Daoy (cell line): ENCODE measurements at places on chromosomes 12 and 14. TPM values are rescaled to one million over a fixed set of nuclear protein-coding genes. Genes with fewer than 3 reads are reported as not detected.

GRCh38 chr14:32480337-32480736 is 151.2 kb downstream of the AKAP6 start:
- no peak for DNase-seq

DNA sequence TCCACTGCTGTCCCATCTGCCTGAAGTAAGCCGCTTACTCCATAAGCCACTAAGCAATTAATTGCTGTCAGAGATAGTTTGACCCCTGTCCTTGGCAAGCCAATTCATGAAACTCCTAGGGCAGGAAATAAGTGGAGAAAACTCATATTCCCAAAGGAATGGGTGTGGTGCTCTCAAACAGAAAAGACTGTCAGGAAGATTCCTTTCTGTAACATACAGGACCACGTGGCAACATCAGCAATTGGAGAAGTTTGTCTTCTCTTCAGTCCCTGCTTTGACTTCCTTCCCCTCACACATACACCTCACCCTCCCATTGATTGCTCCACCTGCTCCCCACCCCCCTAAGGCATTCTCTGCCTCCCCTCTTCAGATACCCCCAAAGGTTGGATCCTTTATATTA is 36.2 kb upstream of the MDM1 start:
- no peak for DNase-seq

C12orf50 gene
- total RNA-seq, result not detected in 2 replicates

ARF6 gene
- total RNA-seq, result 53.5 and 63.9 TPM in 2 replicates

DNA sequence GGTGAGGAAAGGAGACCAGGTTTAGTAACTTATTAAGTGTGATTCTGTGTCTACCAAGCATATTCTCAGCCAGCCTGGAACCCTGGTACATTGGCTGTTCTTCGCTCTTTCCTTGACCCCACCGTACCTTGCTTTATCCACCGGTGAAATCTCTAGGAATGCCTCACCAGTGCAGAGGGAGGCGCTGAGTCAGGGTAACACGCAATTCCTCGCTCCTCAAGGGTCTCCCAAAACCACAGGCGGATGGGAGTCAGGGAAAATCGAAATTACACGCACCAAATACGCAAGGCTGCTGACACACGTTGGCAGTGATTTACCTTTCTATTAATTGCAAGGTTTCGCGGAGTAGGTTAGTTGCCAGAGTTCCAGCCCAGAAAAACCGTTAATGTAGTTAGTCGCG is 845 bp downstream of the L3HYPDH start:
- DNase-seq, result peak; percentile 84

DNA sequence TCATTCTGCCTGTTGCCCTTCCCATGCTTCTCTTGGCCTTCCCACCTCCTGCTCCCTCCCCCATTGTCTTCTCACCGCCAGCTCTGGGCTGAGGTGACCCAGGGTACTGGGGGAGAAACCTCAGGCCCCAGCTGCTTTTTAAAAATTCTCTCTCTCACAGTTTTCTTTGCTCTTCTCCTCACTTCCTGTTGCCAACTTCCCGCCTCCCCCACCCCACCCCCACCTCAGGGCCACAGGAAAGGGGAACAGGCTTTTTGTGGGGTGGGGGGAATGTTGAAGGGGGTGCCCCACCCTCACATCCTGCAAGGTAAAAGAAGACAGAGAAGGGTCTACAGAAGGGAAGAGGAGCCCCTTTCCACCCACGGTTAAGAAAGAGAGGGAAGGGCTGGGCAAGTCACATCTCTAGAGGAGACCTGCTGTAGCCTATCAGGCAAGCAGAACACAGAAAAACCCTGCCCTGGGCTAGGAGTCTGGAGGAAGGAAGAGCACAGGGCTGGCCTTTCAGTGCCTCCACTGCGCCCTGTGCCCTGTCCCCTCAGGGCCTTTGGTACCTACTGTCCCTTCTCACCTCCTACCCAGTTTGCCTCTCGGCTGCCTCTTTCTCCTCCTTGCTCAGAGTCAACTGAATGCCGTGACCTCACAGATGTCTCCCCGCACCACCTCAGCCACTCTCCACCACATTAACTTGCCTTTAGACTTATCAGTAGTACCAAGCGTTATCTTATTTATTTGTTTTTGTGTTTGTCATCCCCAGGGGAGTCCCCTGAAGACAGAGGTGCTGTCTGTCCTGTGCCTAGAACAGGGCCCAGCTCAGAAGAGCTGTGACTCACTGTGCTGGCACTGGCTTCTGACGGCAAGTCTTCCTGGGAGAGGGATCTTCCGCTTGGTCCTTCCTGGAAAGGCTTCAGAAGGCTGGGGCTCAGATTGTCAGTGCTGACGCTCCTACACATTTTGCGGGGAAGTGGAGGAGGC is 1.7 kb downstream of the ARHGAP9 start:
- peak; percentile 48 for DNase-seq

GRCh38 chr12:95343461-95344230 is 126.0 kb downstream of the VEZT start:
- DNase-seq, result no peak

ENDOU gene
- total RNA-seq, result 0.11 TPM in 1 of 2 replicates, not detected in the other

GRCh38 chr14:37262649-37263048 is 64.9 kb downstream of the MIPOL1 start:
- no peak for DNase-seq

DNA sequence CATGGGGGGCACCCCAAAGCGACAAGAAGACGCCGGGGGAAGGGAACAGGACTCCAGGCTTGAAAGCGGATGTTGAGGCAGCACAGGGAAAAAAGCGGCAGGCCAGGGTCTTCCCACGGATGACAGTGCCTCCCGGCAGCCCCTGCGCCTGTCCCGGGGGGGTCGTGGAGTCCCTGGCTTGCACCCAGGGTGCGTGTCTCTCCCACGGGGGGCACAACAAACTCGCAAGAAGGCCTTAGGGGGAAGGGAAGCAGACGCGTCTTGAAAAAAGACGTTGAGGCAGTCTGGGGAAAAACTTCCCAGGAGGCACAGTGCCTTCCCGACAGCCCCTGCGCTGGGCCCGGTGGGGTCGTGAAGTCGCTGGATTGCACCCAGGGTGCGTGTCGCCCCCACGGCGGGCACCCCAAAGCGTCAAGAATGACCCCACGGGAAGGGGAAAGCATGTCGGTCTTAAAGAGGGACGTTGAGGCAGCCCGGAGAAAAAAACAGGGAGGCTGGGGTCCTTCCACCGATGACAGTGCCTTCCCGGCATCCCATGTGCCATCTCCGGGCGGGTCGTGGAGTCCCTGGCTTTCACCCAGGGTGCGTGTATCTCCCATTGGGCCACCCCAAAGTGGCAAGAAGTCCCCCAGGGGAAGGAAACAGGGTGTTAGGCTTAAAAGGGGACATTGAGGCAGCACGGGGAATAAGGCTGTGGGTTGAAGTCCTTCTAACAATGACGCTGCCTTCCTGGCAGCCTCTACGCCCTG is 159.9 kb upstream of the ALG10B start:
- no peak for DNase-seq

ABCD2 gene
- 0.11 TPM in 1 of 2 replicates, not detected in the other for total RNA-seq

DNA sequence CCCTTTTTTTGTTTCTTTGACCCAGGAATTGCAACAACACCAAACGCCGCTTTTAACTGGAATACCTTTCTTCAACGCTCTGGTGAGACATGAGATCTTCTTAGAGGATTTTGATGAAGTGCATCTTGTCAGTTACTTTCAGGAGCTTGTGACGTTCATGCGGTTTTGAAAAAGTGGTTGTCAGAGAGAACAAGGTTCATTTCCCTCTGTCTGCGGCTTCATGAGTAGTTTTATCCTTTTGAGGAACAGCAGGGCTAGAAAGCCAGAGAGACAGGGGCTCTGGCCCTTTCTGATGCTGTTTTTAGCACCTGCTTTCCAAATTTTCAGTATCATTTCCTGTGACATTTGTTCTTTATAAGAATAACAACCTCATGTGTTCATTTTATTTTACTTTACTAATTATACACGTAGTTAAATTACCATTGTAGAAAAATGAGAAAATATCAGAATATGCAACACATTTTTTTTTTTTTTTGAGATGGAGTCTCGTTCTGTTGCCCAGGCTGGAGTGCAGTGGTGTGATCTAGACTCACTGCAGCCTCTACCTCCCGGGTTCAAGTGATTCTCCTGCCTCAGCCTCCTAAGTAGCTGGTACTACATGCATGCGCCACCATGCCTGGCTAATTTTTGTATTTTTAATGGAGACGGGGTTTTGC is 61.8 kb downstream of the GLT1D1 start:
- DNase-seq, result no peak

GRCh38 chr14:67515386-67516079 is 17.6 kb upstream of the PLEKHH1 start:
- DNase-seq, result peak; percentile 53

GRCh38 chr12:3224530-3224903 is 147.3 kb downstream of the TSPAN9 start:
- DNase-seq, result no peak

DNA sequence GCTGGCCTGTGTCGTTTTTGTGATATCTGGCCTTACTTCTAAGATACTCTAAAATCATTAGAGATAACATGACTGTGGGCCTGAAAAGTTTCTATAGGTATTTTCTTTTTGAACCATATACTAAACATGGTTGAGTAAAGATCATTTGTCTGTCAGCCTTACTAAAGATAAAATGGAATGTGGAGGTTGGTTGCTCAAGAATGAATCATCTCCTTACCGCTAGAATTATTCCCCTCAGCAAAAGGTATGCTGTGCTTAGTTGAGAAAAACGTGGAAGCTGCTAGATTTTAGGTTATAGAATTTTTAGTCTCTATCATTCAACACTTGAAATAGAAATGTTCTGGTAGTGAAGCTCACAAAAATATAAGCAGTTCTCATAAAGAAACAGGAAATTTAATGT is 407.3 kb downstream of the AEBP2 start:
- peak; percentile 50 for DNase-seq

DNA sequence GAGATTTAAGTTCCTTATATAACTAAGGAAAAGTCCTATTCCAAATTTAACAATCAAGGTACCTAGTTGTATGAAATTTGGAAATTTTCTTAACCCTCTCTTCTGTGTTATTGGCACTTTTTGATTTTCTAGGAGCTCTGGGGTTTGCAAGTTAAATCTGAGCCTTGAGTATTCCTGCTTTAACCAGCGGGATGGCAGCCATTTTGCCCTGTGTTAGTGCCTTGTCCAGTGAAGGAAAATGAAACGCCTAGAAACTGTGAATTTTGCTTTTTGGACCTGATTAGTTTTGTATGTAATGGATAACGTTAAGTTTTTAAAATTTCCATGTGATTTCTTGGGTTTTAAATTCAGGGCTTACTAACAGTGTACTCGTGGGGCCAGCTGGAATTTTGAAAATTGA is 45.1 kb downstream of the DIP2B start:
- DNase-seq, result no peak

SYNDIG1L gene
- not detected in 2 replicates for total RNA-seq
